Ammon's horn (tissue), 1 donor: ENCODE measurements at places on chromosomes 7 and 10.

DNA sequence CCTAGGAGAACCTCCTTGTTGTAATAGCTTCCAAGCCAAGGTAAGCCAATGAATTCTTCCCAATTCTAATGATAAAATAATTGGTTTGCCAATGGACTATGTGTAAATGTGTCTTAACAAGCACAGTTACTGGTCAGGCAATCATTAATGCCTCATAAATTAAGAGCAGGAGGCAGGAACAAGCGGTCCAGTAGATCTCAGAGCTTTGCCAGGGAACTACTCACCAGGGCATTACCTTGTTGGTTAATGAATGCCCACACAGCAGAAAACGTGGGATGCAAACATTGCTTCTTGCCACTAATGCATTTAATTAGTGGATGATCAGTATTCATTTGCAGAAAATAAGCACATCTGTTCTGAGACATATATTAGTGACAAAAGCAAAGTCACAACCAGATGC lies 26.7 kb upstream of the ZNF800 start:
- DNase-seq, result no peak

GRCh38 chr10:76759681-76760080 lies 877.9 kb downstream of the KCNMA1 start:
- DNase-seq, result no peak

- no peak for DNase-seq
Measured at GRCh38 chr10:6396652-6397051, 183.4 kb downstream of the PRKCQ start.

DNA sequence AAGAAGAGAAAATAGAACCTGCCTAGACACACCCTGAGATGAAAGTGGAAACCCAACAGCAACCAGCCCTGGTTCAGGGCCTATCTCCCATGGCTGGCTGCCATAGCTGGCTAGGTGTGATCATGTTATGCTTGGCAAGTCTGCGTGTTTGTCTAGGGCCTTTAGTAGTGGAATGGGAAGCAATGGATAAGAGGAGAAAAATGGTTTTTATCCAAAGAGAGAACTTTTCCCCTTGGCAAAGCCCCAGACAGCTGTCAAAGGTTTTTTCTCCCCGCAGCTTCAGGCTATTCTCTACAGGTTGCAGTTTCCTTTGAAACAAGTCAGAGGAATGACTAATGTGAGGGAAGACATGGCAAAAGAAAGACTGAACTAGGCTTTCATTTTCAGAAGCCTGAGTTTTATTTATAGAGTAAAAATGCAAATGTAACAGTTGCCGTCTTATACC lies 161.5 kb downstream of the SEMA3D start:
- DNase-seq, result no peak

GRCh38 chr7:103446049-103446520 lies at the start of gene SLC26A5:
SLC26A5 (minus strand) TSS chr7:103446207; CDS start chr7:103421514, 24,693 bp downstream.
- DNase-seq, result no peak
